ENCODE measurements at places on chromosomes 13 and 19.

DNA sequence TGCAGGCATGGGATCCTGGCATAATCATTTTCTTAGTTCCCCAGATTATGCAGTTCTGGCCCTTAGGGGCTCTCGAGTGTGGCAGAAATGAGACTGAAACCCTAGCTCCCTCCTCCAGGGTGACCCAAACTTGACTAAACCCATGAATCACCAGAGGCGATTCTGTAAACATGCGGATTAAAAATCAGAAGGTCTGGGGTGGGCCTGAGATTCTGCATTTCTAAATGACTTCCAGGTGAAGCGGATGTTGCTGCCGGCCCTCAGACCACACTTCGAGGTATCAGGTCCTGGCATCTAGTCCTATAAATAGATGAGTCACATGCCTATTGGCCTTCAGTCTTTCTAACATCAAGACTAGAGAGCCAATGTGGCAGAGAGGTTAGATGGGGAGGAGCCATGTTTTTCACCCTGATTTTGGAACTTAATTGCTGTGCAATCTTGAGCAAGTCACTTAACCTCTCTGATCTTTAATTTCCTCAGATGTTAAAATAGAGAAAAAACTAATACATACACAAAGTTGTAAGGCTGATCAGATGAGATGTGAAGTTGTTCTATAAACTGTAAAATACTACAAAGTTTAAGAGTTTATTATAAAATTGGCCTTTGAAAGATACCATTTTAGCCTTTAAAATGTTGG is 431.2 kb downstream of the FOXO1 start:
- ATAC-seq = no peak

DNA sequence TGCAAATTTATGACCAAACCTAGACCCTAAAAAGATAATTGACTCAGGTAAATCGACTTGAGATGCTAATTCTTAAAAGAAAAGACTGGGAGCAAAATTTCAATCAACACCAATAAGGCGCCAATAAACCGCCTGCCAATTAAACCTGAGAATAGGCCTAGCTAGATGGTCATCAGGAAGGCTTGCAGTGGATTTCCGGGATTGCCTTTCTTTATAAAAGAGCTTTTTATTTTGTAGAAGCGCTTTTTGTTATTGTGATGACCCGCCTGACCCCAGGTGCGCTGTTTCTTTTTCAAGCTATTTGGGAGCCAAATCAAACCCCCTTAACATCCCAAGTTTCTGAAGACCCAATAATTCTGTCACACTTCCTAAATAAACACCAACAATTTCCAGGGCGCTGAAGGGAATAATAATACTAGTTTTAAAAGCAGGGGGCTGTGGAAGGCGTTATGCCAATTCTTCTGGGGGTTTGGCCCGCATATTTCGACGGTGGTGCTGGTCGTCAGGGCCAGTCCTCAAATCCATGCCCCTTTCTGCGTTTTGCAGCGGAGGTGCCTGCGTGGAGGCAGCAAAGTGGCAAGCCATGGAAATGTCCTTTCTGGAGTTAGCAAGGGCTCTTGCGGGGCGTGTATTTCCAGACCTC is 2.9 kb upstream of the ZIC5 start:
- no peak for ATAC-seq

DNA sequence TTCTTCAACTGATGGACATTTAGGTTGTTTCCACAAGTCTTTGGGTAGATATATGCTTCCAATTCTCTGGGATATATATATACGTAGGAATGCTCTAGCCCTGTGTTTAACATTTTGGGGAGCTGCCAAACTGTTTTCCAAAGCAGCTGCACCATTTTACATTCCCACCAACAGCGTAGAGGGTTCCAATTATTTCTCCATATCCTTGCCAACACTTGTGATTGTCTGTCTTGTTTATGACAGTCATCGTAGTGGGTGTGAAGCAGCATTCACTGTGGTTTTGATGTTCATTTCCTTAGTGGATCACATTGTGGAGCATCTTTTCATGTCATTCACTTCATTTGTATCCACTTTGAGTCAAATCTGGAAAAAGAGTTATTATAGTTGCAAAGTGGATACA is 4.7 kb upstream of the CBLC start:
- no peak for ATAC-seq

DNA sequence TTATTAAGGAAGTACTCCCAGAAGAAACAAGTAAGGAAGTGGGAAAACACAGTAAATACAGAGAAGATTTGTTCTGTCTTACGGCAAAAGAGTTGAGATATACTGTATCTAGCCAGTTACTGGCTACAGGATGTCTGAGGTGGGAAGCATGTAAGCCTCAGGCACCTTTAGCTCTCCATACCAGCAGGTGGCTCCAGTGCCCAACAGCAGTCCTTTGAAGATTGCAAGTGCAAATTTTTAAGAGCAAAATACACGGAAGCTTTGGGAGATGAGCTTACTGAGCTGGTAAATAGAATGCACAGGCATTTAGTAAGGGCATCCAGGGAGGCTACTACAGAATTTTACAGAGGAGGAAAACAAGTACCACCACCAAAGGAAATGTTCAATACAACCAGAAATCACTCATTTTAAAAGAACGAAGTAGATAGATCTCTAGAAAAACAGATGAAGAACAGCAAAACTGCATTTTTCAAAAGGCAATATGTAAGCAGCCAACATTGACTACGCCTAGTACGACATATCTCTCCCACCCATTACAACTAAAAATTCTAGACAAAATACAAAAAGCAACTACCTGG is 57.9 kb upstream of the VSTM2B start:
- no peak for ATAC-seq

DNA sequence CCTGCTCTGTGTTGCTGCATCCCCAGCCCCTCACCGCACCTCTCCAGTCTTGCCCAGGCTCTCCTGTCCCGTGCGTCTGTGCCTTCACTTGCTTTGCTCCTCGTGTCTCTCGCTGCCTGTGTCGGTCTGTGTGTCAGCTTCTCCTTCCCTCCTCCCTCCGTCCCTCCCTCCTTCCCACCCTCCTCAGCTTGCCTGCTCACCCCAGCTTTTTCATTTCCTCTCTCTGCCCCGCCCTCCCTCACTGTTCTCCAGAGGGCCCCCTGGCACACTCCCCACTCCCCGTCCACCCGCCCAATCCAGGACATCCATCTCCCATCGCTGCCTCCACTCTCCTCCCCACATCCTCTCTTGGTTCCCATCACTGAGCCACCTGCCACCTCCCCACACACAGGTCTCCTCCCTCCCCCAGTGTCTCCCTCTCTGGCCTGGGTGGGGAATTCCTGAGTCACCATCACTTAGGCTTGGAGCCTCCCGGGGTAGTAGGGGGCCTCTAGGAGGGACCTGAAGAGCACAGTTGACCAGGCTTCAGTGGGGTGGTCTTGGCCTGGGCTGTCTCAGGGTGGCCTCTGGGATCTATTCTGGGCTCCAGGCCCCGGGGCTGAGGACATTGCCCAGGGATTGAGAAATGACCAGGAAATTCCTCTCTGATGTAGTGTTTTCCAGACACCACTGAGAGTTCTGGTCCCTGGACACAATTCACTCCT is at the start of gene PTGIR:
Gene PTGIR, minus strand, starts transcription at position 132 of the 704 bp plus-strand sequence. CDS start 864 bp downstream, outside the sequence.
- peak; percentile 57 for ATAC-seq

- ATAC-seq = no peak
Observed at GRCh38 chr19:802498-803098, 5.3 kb downstream of the PTBP1 start.

DNA sequence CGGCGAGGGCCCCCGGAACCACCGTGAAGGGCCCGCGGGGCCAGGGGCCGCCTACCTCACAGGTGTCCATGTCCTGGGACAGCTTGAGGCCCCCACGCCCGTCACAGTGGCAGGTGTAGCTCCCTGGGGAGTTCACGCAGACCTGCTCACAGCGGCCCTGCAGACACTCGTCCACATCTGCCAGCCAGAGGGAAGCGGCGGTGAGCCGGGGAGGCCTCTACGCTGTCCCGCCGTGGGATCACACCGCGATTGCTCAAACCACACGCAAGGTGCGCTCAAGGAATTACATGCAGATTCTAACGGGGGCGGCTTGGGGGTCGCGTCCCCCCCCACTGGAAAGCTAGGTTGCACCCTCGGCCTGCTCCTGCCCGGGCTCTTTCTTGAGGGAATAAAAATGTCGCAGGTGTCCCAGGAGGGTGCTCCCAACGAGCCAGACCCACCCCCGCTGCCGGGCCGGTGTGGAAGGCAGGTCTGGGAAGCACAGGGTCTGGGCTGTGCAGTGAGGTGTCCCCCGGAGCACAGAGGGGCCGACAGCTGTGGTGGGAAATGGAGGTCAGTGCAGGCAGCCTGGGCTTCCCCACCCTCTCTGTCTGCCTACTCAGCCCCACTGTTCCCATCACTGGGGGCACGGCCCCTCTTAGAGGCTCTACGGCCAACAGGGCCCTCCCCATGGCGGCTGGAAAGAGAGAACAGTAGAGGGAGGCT is 29.2 kb downstream of the GAS6 start:
- no peak for ATAC-seq

DNA sequence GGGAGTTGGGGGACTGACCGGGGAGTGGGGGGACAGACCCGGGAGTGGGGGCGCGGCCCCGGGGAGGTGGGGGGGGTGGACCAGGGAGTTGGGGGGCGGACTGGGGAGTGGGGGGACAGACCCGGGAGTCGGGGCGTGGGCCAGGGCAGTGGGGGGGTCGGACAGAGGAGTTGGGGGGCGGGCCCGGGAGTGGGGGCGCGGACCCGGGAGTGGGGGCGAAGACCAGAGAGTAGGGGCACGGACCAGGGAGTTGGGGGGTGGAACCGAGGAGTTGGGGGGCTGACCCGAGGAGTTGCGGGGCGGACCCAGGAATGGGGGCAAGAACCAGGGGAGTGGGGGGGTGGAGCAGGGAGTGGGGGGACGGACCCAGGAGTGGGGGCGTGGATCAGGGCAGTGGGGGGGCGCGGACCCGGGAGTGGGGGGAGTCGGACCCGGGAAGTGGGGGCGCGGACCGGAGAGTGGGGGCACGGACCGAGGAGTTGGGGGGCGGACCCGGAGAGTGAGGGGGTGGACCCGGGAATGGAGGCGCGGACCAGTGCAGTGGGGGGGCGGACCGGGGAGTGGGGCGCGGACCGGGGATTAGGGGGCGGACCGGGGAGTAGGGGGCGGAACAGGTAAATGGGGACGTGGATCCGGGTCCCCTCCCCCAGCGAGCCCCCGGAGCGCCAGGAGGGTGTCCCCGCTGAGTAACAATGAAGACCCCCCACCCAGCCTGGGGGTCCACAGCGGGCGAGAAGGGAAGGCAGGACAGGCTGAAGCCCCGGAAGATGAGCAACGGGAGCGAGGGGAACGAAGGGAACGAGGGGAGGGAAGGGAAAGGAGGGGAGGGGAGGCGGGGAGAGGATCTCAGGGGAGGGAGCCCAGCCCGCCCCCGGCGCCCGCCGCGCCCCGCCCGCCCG is 589 bp downstream of the R3HDM4 start:
- ATAC-seq = peak; percentile 4

DNA sequence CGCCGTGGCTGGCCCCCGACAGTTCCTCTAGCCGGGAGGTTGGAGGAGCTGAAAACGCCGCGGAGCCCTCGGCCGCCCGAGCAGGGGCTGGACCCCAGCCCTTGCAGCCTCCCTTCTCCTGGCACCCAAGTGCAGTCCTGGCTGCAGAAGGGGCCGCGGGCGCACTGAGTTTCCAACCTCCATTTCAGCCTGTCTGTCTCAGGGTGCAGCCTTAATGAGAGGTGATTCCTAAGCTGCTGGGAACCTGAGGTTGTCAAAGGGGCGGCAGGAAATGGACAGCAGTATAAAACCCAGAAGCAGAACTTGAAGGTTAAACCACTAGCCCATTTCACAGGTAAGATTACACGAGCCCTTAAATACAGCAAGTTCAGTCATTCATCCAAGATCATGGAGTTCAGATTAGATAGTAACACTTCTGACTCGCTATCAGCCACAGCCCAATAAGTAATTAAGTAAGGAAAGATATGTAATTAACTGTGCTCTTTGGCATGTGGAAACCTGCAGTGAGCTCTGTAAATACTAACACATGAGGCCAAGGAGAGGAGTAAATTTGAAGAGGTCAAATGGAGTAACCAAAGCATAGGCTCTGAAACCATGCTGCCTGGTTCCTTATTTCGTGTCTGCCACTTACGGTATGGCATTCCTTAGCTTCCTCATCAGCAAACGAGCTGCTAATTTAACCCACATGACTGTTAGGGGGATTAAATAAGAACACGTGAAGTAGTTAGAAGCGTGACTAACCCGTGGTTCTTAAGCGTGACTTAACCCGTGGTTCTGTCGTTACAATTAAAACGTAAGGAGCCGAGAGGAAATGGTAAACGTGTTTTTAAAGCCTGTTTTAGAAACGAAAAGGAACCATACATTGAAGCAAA is 686 bp downstream of the SETDB2 start:
- ATAC-seq = peak; percentile 22

GRCh38 chr19:55302318-55302703 is 18.5 kb downstream of the BRSK1 start:
- no peak for ATAC-seq

DNA sequence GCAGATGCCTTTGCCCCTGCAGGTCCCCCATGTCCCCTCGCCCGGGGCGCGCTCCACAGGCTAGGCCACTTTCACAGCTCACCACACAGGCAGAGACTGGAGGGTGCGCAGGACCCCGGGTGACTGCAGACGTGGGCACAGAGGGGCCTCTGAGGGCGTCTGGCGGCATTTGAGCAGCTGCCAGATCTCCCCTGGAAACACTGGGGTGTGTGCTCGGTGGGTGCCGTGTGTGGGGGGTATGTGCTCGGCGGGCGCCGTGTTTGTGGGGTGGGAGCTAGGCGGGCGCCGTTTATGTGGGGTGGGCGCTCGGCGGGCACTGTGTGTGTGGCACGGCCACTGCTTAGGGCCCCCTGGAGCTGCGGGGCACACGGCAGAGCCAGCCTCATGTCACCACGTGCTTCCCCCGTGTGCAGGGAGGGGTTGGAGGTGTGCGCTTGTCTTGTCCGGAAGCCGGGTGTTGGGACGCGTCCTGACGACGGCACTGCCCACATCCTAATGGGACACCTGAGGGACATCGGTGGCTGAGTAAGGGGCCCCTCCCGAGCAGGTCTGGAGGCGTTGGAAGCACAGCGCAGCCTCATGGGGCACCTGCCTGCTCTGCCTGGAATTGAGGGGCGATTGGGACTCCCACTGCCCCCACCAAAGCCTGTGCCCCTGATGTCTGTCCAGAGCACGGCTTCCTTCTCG is 16.7 kb downstream of the CSNK1G2 start:
- ATAC-seq = no peak

- ATAC-seq = no peak
Observed at GRCh38 chr19:10384580-10384979, 4.2 kb upstream of the TYK2 start.

DNA sequence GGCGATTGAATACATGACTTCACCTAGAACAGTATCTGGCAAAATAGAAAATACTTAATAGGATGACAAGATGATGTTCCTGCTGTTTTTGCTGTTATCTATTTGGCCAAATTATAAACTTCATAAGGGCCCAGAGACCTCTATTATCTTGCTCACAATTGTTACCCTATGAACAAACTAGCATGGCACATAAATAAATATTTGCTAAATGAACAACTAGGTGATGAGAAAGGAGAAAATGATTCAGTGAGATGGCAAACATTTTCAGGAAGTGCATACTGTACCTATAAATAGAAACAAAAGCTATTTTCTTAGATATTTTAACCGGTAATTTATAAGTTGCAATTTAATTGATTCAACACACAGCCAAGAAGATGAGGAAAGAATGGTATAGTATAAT is 78.4 kb downstream of the FAM216B start:
- no peak for ATAC-seq

GRCh38 chr13:20350819-20351218 is 118.7 kb upstream of the GJB6 start:
- ATAC-seq = no peak

GRCh38 chr13:70544706-70545105 is 436.5 kb upstream of the KLHL1 start:
- no peak for ATAC-seq

GRCh38 chr13:47226516-47226915 is 329.7 kb upstream of the HTR2A start:
- no peak for ATAC-seq

GRCh38 chr19:19179548-19180441 is 9.7 kb upstream of the MEF2B start:
- no peak for ATAC-seq

Data from stimulated activated memory B cell treated with anti-CD40 and anti-IgM and Interleukin-4, amounts not matched to agents 10 μg/mL and 1 μg/mL and 100 μg/mL, for 72 hours (primary cell).